HuH-7.5 (cell line): ENCODE measurements at places on chromosomes 16 and 17.

DNA sequence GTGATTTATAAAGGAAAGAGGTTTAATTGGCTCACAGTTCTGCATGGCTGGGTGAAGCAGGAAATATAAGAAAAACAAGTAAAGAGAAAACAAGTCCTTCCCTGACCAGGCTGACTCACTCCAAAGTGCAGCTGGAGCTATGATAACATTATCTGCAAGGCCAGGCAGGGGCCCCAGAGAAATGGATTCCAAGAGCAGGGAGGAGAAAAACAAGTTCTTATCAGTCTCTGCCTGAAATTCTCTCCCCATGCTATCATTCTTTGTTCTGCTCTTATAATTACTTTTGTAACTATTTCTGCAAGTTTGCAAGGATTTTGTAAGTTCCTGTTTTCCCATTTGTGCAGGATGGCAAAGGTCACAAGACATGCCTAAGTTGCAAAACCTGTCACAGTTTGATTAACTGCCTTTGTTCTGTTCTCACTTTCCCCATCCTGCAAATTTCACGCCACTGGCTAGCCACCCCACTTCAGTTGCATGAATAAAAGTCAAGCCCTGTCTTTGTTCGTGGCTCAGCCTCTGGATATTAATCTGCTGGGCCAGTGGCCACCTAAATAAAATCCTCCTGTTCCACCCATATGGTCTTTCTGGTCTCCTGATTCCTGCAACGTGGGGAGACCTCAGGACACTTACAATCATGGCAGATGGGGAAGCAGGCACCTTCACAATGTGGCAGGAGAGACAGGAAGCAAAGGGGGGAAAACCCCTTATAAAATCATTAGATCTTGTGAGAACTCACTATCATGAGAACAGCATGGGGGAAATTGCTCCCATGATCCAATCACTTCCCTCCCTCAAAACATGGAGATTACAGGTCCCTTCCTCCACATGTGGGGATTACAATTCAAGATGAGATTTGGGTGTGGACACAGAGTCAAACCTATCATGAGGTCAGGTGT is 13.1 kb downstream of the ABCA9 start:
- no peak for DNase-seq

DNA sequence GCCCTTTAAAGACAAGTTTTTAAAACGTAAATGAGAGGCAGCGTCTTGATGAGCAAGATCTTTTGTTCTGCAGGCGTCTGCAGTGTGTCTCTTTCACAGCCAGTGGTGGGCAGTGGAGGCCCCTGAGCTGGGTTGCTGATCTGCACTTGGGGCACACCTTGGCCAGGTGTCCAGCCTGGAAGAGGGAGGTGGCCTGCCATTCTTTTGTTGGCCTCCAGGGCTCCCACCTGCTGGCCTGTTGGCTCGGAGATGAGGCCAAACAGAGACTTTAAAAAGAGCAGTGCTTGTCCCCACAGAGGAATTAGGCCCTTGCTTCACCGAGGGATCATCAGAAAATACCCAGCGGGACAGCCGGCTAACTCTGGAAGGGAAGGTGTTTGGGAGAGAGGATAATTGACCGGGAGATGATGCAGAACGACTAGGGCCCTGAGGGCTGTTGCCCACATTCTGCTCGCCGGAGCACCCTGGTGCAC is 145.9 kb upstream of the PLCG2 start:
- DNase-seq: no peak

DNA sequence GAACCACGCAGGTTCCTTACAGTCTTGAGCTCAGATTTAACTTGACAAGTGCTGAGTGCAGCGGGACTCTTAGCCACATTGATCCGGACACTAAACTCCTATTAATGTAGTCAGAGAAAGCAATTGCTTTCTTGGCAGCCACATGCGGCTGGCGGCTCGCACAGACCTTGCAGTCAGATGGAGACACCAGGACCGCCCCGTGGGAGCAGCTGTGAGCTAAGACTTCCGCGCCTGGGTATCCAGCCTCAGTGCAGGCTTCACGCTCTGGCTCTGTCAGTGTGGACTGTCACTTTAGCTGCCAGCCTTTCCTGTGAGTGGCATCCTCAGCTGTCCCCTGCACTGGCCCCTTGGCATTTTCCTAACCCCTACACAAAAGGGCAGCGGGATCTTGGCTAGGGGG is 80.9 kb upstream of the NLRP1 start:
- no peak for DNase-seq

DNA sequence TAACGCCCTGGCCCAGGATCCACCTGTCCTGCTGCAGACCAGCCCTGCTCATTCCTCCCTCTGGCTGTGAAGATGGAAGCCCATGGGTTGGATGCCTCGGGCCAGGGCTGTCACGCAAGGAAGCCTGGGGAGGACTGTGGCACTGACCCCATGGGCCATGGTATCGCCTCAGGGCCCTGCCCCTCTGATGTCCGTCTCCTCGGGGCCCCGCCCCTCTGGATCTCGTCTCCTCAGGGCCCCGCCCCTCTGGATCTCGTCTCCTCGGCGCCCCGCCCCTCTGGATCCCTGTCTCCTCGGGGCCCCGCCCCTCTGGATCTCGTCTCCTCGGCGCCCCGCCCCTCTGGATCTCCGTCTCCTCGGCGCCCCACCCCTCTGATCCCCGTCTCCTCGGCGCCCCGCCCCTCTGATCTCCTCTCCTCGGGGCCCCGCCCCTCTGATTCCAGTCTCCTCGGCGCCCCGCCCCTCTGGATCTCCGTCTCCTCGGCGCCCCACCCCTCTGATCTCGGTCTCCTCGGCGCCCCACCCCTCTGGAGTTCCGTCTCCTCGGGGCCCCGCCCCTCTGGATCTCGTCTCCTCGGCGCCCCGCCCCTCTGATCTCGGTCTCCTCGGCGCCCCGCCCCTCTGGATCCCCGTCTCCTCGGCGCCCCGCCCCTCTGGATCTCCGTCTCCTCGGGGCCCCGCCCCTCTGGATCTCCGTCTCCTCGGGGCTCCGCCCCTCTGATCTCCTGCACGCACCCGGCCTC is 24.0 kb downstream of the METRNL start:
- no peak for DNase-seq

GRCh38 chr16:75286389-75286788 is 35.0 kb upstream of the BCAR1 start:
- DNase-seq: no peak

GRCh38 chr16:78962457-78962929 is 638.0 kb downstream of the MAF start:
- no peak for DNase-seq

GRCh38 chr17:56939869-56940484 is 20.9 kb downstream of the COIL start:
- peak; percentile 42 for DNase-seq

GRCh38 chr16:86452451-86452850 is 57.9 kb upstream of the FOXF1 start:
- DNase-seq: no peak

GRCh38 chr16:50812876-50813466 is 71.1 kb downstream of the CYLD start:
- no peak for DNase-seq

DNA sequence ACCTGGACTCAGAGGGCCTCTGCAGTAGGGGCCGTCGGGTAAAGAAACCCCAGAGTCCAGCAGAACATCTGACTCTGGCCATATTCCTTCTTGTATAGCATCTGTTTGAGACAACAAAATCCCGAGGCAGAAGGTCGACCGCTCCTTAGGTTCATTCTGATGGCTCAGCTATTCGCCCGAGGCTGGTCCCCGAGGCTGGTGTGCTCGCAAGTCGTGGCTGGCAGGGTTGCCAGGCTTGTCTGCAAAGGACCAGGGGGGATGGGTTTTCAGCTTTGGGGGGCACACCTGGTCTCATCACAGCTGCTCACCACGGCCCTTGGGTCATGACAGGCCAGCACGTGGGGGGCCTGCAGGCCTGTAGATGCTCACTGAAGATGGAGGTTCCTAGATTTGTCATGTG is 119.1 kb downstream of the BANP start:
- no peak for DNase-seq

DNA sequence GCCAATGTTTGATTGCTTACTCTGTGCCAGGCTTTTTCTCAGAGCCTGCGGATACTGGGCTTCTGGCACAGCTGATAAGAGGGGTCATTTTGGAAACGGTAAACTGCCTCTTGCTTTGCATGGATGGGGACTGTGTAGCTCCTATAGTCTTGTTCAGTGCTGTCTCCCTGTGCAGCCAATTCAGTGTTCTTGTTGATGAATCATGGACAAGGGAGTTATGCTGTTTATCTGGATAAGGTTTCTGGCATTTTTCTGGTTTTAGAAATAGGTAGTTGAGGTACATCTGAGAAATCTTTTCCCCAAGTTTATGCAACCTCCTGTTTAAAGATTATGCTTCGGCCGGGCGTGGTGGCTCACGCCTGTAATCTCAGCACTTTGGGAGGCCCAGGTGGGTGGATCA is 16.7 kb upstream of the TANGO6 start:
- DNase-seq: no peak

DNA sequence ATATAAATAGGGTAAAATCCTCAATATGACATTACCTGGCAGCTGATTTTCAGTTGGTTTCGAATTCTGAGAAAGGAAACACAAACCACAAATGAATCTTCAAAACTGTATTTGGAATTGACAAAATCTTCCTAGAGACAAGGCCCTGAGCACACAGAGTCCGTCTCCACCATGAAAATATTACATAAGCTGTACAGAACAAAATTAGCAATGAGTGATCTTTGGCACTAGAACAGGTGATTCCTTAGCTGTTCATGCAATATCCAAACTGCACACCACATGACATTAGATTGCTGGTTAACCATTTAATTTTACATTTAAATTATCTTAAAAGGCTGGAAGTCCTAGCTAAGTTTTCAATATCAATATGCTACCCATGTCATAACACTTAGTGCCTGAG is 31.7 kb downstream of the GJC1 start:
- no peak for DNase-seq

GRCh38 chr17:80716986-80717719 is 172.5 kb downstream of the RPTOR start:
- no peak for DNase-seq

GRCh38 chr16:53565296-53565863 is 62.4 kb upstream of the AKTIP start:
- DNase-seq: no peak

DNA sequence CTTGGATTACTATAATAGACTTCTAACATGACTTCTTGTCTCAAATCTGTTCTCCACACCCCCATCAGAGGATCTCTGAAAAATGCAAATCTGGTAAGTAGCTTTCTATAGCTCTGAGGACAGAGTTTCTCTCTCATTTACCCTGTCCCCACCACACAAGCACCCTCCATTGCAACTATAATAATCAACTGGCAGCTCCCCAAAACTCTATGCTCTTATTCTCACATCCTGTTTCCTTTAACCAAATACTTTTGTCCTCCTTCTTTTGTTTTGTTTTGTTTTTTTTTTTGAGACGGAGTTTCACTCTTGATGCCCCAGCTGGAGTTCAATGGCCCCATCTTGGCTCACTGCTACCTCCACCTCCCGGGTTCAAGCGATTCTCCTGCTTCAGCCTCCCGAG is 73.4 kb downstream of the HELZ start:
- DNase-seq: no peak

- DNase-seq: peak; percentile 98
These were observed 2.0 kb upstream of the GLIS2 start for GRCh38 chr16:4313563-4314531.

DNA sequence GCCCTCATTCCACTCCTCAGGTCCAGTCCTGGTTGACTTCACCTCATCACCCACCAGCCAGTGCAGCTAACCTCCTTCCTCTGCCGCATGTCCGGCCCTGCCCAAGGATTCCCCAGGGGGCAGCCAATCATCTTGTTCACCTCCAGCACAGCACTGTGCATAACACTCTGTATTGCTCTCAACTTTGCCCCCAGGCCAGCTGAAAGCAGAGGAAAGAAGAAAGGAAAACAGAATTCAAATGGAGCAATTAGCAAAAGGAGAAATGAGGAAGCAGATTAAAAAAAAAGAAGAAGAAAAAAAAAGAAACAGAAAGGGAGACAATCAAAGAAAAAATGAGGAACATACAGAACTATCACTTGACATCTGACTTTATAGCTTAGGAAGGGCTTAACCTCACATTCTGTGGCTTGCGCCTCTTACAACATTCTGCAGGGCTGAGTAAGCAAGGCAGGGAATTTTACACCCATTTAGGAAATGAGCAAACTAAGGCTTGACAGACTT is 26.1 kb downstream of the GAS7 start:
- no peak for DNase-seq
